ENCODE measurements at places on chromosomes 12 and 14.

GRCh38 chr14:69979882-69980281 is 100.7 kb downstream of the SMOC1 start:
- DNase-seq: no peak

- no peak for DNase-seq
Measured at GRCh38 chr12:5083955-5084849, 40.5 kb downstream of the KCNA5 start.

DNA sequence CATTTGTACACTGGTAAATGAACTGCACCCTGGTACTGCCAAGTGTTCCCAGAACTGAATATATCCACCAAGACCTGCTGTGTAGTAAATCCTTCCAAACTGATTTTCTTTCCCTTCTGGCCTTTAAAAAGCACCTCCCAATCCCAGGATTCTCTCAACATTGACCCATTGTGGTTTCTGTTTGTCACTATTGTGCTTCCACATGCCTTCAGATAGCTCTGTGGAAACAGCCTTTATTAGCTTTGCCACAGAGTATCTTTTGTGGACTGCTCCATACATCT is 949 bp upstream of the KIF21A start:
- no peak for DNase-seq

DNA sequence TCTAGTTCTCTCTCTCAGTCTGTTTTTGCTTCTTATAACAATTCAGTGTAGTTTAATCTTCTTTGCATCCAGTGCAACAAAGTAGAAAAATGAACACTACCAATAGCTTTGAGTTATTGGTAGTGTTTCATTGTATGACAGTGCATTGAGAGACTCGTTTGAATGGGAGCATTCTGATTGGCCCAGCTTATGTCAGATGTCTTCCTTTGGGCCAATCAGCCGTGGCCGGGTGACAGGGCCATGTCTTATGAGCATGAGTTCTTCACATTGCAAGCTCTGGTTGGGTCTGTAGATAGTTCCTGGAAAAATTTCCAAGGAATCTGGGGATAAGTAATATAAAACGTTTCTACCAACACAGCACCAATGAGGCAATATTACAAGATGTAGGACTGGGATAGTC is 36.5 kb downstream of the GYS2 start:
- no peak for DNase-seq

GRCh38 chr12:57450057-57450456 is 5.0 kb upstream of the INHBE start:
- DNase-seq: no peak

DNA sequence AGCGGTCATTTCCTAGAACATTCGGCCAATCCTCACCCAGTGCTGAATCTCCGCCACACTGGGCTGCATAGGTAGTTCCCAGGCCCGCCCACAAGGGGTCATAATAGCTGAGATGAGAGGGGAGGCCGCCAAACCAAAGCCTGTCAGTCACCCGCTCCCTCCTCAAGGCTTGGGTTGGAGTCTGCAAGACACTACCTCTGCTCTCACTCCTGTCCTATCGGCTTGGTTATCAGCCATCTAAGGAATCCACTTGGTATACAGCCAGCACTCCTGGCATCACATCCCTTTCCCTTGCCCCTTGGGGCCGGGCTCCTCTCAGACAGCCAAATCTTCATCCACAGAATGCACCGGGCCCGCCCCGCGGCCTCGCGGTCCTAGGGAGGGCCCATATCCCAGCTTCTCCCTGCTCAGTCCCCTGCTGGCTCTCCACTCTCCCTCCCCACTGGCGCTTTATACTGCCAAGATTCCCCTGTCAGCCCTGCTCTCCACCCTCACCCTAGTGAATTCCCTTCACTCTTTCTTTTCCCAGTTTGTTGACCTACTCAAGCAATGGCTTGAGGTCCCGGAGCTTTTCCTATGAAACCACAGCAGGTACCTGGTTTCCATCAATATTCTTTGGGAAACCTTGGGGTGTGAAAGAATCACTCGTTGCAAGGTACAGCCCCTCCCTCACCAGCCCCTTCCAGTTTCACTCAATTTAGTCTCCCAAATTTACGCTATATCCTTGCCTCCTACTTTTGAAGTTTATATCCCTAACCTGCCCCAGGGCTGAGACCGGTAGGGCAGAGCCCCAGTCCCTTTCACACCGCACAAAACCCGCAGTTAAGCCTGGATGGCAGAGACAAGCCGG is 1.4 kb downstream of the IFFO1 start:
- peak; percentile 64 for DNase-seq

DNA sequence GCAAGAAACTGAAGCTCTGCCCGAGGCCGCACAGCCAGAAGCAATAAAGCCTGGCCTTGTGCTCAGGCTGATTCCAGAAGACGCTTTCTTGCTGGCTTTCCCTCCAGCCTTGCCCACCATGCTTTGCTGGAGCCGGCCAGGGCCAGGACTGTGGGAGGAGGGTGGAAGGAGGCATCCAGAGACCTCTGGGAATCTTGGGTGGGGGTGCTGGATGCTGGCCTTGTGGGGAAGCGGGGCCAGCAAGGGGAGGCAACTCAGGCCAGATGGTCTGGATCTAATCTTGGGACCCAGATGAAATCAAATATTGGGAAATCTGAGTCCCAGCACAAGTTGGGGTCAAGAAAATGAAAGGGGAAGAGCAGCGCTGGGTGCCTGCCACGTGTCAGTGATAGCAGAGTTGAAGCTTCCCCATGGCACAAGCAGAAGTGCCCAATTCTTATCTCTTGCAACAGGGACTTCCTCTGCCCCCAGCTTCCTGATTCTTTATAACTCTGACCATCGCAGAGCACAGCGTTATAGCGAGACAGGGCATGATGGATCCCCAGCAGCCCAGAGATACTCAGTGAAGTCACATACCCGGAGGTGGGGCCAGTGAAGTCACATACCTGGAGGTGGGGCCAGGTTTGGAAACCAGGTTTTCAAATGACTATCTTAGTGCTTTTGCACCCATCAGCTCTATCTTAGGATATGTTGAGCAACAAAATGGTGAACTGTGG is 6.4 kb upstream of the RABGGTA start:
- DNase-seq: no peak

- DNase-seq: no peak
Measured at GRCh38 chr12:32146074-32146873, 39.6 kb downstream of the BICD1 start.

DNA sequence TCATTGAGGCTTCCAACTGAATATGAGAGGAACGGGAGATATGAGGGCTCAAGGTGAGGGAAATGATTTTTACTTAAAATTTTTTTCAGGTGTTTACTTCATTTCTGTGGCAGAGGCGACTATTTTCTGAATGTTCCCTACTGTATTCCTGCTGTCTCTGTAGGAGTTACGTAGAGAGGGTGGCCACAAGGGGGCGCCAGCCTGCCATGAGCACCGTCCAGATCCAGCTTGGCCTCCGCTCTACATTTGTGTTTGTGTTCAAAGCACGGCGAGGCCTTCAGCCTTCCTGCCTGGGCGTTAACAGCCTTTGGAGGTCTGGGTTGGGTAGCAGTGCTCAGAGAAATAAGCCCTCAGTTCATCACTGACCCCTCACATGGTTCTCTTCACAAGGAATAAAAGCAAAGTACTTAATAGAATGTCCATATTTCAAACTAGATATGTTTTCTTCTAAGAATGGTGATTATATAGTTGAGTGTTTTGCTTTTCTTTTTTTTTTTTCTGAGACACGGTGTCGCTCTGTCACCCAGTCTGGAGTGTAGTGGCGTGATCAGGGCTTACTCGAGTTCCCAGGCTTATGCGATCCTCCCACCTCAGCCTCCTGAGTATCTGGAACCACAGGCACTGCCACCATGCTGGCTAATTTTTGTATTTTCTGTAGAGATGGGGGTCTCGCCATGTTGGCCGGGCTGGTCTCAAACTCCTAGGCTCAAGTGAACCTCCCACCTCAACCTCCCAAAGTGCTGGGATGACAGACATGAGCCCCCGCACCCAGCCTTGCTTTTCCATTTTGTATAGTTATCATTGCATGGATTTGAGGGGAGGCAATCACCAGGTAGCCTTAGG is 22.3 kb downstream of the CKB start:
- peak; percentile 85 for DNase-seq

DNA sequence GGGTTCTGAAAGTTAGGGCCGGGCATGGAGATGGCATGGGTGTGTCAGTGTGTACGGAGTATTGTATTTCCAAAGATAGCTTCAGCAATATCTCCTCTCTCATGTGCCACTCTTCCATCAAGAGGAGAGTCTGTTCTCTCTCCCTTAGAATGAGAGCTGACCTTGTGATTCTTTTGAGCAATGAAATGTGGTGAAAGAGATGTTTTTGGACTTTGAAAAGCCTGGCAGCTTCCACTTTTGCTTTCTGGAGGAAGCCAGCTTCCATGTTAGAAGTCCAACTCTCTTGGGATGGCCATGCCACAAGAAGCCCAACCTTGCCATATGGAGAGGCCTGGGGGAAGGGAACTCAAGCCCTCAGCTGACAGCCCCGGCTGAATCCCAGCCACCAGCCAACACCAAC is 72.4 kb upstream of the GZMB start:
- no peak for DNase-seq

- DNase-seq: no peak
Measured at GRCh38 chr12:131971226-131971625, 21.5 kb downstream of the EP400 start.

GRCh38 chr12:68122236-68122920 is 37.2 kb downstream of the IFNG start:
- DNase-seq: no peak

Measured in gastrocnemius medialis (tissue), 4 donors.